SW 1271 (cell line): ENCODE measurements at places on chromosomes 12 and 14.
A peak's percentile ranks its signal among the peaks of the same experiment; 100 is the strongest.

GRCh38 chr14:103626146-103626850 is 2.7 kb upstream of the KLC1 start:
- DNase-seq, result no peak

GRCh38 chr12:69821456-69822159 is 3.4 kb upstream of the MYRFL start:
- DNase-seq, result peak; percentile 36

DNA sequence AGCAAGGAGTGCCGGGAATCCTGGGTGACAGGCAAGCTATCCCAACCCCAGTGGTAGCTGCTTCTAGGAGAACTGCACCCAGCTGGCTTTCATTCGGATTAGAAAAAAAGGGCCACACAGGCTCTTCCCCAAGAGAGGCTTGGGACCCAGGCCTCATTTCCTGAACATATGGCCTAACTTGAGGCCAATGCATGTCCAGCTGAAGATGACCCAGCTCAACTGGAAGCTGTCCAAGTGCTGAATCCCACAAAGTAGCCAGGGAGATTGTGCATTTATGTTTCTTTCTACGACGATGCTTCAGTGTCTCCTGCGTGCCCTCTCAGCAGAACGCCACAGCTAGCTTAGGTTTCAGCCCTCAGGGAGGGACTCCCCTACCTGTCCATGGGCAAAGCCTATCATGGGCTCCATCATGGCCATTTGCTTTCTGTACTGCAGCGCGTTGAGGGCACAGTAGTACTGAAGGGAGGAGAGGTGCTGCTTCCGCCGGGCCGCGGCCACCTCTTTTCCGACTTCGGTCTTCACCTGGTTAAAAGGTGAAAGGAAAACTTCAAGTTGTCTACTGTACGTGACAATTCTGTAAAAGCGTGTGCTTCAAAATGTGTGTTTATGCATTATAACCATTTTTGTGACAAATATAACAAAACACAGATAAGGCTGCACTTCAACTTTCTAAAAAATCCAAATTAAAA is 29.1 kb downstream of the APPL2 start:
- DNase-seq, result no peak

DNA sequence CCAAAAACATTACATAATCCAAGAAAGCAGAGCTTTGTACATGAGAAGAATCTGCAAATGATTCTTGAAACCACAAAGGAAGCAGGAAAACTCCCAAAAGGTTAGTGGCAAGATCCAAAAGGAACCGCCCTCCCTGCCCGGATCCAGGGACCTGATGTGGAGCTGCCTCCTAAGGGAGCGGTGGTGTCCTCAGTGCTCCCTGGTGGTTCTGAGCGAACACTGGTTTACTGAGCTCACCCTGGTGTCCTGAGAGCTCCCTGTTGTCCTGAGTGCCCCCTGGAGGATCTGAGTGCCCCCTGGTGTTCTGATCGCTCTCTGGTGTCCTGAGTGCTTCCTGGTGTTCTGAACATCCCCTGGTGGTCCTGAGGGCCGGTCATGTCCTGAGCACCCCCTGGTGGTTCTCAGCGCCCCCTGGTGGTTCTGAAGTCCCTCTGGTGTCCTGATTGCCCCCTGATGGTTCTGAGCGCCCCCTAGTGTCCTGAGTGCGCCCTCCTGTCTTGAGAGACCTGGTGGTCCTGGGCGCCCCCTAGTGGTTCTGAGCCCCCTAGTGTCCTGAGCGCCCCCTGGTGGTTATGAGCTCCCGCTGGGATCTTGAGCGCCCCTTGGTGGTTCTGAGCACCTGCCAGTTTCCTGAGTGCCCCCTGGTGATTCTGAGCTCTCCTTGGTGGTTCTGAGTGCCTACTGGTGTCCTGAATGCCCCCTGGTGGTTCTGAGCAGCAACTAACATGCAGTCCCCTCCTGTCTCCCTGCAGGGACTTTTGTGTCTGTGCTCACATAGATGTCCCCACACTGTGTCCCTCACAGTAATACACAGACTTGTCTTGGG is 891.1 kb downstream of the TMEM121 start:
- DNase-seq, result peak; percentile 27

GRCh38 chr12:110856542-110856941 is 9.8 kb downstream of the CCDC63 start:
- no peak for DNase-seq

DNA sequence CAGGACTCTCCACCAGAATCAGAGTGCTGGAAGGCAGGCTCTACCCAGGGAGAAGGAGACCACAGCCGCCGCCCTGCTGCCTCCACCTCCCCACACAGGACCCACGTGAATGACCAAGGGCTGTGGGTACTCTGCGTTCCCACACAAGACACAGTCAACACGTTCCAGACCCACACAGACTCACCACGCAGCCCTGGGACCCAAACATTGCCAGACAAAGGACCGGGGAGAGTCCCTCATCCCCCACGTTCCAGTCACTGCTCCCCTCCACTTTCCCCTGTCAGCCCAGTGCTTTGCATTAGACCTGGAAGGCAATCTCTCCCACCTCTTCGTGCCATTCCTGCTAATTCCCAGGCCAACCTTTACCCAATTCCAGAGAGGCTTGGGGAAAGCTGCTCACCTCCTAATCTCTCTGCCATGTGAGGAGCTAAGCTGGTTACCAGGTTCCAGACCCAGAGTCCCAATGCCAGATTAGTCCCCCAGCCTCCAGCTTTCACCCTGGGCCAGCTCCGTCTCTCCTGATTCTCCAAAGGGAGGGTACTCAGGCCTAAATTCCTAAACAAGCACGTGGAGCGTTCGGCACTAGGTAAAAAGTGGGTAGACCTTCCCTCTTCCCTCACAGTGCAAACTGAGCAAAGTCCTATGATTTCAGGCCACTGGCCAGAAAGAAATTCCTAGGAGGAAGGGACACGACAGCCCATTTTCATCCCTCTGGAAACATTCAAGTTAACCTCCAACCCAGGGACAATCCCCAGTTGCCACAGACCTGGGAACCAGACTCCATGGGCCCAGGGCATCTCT is 4.9 kb downstream of the SLC6A13 start:
- DNase-seq, result no peak

- DNase-seq, result no peak
Measured at GRCh38 chr12:19373586-19373985, 65.7 kb upstream of the AEBP2 start.
